Stimulated activated CD8-positive, alpha-beta memory T cell treated with anti-CD3 and anti-CD28 coated beads, Interleukin-4, amount 100 ng/mL, for 48 hours (primary cell): ENCODE measurements at places on chromosomes 11 and 22.

- DNase-seq: no peak
Observed at GRCh38 chr22:46641811-46642266, 21.7 kb downstream of the GRAMD4 start.

DNA sequence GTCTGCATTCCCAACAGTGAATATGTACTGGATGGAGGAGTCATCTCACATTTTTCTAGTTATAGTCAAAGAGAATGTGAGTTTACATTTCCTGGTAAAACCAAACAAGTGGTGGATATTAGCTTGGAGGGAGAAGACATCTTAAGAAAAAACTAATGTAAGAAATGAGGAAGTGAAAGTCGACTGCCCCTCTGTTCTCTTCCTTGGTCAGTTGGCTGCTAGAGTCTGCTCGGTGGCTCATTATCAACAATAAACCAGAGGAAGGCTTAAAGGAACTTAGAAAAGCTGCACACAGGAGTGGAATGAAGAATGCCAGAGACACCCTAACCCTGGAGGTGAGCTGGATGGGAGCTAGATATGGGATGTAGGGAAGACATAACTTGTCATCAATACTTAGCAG, 5.8 kb downstream of the SLC22A9 start:
- no peak for DNase-seq

DNA sequence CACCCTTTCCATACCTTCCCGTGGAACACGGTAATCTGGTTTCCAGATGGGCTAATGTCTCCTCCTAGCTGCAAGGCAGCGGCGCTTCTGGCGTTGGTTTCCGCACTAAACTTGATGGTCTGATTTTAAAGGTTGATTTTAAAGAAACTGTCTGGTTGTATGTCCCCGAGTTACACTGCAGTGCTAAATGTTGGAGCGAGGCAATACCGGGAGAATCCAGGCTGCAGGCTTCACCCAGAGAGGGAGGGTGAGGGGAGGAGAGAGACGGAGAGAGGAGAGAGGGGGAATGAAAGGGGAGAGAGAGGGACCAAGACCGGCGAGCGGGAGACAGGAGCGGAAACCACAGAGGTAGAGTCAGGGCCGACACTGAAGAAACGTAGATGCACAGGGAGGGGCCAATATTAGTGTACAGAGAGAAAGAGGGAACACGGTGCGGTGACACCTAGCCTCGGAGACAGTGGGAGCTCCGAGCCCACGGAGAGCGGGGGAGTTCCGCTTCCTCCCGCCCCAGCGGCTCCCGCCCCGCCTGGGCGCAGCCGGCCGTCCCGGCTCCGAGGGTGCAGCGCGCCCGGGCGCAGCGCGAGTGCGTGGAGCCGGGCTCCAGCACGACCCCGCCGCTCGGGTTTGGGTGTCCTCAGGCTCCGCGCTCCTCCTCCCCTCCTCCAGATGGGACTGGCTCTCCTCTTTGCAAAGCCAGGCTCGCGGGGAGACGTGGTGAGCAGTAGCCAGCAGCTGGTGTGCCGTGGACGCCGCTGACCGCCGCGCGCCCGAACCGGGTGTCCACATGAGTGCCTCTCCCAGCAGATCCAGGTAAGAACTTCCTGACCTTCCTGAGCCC, 71.9 kb upstream of the GRAMD1B start:
- DNase-seq: peak; percentile 61

DNA sequence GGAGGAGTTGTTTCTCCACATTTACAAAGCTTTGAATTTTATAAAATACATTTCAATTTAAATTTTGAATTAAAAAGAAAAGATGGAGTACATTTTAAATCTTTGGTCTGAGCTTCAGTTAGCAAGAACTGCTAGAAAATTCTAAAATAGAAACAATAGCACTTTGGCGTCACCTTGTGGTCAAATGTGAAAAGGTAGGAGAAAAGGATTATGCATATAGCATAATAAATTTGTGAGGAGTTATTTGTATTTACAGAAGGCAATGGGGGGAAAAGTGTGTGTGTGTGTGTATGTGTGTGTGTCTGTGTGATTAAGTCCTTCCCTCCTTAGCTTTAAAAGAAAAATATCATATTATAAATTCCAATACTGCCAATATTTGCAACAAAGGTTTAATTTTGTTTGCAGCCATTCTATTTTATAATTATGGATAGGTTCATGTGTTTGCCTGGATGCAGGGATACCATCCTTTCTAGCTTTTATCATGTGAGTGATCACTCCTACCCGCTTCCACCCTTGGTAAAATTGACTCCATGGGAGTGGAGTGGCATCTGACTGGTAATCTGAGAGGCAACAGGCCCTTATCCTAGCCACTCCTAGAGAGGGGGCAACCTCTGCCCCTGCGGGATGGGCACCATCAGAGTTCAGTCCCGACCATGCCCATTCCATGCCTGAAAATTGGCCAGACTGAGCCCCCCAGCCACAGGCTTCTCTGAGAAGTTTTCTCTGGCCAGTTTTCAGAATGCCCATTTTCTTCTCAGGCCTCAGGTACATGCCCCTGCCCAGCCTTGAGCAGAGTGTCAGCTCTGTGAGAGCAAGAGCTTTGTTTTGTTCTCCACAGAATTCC, 13.6 kb upstream of the LGR4 start:
- peak; percentile 44 for DNase-seq

DNA sequence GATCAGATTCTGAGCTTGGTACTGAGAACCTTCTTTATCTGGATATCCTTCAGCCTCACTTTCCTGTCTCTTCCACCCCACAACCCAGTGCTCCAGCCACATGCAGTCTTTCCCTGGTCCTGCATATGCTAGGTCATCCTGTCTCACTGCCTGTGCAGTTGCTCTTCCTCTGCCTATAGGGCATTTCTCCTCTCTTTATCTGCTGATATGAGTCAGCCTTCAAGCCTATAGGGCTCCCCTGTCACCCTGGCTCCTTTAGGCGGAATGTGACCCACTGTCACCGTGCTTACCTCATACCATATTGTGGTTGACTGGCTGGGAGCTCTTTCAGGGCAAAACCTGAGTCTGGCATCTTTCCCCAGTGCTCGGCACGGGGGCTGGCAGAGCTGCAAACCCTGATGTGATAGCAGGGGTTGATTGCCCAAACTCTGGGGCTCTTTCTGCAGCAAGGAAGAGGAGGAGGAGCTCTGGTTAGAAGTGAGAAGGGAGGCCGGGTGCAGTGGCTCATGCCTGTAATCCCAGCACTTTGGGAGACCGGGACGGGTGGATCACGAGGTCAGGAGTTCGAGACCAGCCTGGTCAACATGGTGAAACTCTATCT, 26.3 kb downstream of the MEI1 start:
- DNase-seq: no peak

DNA sequence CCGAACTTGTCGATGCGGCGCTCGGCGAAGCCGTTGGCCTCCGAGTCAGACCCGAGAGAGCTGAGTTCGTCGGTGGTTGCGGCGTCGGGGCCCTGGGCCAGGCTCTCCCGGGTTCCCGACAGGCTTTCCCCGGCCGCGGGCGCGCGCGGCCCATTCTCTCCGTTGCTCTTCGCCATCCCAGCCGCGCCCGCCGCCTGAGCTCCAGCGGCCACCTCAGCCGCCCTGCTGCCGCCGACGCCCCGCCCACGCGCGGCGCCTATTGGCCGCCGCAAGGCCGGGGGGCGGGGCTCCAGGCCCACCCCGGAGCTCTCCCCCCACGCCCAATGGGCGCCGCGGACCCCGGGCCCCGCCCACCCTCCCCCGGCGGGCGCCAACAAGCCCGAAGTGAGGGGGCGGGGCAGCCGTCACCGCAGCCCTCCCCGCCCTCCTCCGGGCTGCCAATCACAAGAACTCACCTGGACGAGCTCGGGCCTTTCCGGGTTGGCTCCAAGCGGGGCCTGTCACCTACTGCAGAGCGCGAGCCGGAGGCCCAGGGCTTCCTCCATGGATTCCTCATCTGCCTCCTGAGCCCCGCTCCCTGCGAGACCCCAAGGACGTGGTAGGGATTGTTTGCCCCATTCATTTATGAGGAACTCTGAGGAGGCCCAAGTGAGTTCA, at the start of gene TBC1D10A:
TBC1D10A (minus strand) TSS at position 236 of the 657 bp plus-strand sequence; CDS start at position 176, 60 bp downstream.
- DNase-seq: peak; percentile 92
